ENCODE measurements at places on chromosomes 7 and 10.

DNA sequence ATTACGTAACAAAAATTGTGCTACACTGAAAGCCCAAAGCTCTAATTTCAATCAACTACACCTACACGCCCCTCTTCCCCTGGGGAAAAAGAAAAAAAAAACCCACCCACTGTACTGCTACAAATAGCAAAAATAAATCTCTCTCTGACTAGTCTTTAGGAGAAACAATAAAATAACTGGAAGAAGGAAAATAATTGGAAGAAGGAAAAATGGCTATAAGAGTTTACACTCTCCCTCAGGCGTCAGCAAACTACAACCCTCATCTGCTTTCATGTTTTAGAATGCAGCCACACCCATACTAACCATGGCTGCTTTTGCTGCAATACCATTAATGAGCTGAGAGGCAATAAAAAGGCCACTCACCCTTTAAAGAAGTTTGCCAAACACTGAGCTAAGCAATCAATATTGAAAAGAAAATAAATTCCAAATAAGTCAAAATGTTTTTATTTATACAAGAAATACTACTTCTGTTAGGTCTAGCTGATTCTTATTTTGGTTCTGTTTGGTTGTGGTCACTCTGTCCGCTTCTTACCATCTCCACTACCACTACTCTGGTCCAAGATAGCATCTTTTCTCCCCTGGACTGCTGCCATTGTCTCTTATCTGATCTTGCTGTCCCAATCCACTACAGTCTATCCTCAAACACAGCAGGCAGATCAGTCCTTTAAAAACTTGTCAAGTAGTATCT lies 3.8 kb downstream of the MINDY3 start:
- no peak for DNase-seq

DNA sequence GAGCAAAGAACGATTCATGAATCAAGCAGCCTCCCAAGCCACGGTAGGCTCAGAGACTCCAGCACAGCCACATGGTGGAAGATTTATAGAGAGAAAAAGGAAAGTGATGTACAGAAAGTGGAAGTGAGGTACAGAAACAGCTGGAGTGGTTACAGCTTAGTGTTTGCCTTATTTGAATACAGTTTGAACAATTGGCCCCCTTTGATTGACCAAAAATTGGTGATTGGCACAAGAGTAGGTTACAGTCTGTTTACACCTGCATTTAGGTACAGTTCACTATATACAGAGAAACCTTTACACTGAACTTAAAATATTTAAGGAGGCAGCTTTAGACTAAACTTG lies 136.4 kb upstream of the ASAH2 start:
- DNase-seq: no peak

DNA sequence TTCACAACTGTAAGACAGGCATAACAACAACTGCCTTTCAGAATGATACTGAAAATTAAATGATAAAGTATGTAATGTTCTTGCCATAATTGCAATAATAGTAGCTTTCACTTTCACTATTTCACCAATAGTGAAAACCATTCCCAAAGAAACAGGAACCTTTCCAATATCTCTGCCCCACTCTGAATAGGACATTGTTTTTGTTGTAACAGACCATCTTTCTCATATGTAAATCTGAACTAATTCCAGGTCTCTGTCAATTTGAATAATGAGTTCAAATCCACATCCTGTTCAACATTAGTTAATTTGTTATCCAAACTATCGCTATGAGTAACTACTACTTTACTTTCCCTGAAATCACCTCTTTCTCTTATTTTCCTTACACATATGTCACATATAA lies 148.0 kb downstream of the LRRN3 start:
- no peak for DNase-seq

DNA sequence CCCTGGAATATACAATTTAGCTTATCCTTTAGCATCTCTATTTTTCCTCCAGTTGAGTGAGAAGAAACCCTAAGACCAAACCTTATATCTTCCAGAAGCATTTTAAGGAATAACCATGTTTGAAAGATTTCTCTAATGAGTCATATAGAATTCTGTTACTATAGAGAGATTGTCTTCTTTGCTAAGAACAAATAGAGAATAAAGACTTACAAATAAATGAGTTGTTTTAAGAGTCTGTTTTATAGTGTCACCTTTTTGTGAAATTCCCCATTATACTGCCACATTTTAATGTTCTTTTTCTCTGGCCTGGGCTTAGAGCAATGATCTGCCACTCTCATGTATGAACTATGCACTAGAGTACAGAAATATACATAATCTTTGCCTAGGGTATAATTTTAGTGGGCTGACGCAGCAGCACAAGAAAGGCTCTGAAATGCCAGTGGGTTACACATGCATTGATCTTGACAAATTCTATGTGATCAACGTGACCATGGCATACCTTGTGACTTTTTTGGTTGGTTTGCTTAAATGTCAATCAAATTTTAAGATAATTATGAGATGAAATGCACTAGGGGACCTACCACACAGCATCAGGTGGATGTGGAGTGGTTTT lies 145.1 kb upstream of the MKLN1 start:
- DNase-seq: no peak

DNA sequence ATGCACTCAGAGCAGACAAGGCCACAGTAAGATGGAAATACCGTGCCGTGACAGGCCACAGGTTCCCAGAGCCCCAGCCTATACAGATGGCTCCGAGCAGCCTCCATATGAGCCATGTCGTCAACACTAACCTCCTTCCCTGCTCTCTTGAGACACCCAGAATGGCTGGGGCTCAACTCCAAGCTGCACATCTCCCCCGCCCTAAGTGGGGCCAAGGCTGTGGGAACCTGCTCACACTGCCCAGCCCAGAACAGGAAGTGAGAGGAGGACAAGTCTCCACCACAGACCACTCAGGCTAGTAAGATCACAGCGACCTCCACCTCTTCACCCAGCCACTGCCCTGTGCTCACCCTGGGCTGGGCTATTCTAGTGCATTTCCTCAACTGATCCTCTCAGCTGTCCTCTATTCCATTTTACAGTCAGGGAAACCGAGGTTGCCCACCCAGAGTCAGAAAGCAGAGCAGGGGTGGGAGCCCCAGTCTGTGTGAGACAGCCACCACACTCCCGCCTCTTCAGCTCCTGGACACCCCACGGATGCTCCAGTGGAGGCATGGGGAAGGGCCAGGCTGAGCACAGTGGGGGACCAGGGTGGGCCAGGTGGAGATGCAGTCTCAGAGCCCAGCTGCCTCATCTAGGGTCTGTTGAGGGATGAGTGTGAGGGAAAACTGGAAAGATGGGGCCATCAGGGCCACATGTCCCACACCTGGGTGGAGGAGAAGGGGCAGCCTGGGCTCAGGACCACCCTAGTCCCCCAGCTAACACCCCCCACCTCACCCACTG lies 11.6 kb downstream of the GRID1 start:
- DNase-seq: no peak
